ENCODE measurements at places on chromosomes 12 and 14.

GRCh38 chr12:3313675-3314663 is 177.0 kb upstream of the PRMT8 start:
- DNase-seq = peak; percentile 15

- no peak for DNase-seq
Observed at GRCh38 chr12:27981874-27982273, 9.3 kb upstream of the PTHLH start.

DNA sequence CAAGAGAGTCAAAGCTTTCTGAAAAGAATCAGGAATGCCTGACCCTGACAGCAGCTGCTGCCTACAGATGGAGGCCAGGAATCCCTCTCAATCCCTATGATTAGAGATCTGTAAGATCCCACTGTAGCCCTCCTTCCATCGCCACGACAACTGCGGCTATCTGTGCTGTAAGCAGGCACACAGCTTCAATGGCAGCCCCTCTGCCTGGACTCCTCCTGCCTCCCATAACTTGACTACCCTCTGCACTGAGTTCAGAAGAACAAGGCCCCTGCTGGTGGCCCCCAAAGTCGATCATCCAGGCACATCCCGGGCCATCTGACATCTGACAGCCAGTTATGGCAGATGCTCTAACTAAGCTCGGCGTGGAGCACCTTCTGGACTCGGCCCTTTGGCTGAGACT is 2.9 kb downstream of the CLMN start:
- DNase-seq = no peak

- DNase-seq = no peak
Observed at GRCh38 chr12:41908206-41908605, 236.5 kb downstream of the GXYLT1 start.

DNA sequence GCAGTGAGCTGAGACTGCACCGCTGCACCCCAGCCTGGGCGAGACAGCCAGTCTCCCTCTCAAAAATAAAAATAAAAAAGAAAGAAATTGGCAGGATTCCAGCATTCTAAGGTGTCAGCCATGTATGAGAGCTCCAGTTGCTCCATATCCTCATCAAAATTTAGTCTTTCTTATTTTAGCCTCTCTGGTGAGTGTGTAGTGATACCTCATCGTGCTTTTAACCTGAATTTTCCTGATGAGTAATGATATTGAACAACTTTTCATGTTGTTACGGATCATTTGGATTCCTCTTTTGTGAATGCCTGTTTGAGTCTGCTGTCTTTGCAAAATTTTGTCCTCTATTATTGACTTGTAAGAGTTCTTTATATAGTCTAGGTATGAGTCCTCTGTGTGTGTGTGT is 28.5 kb downstream of the CCDC60 start:
- DNase-seq = no peak

- DNase-seq = peak; percentile 81
Observed at GRCh38 chr14:58298477-58299400, at the start of gene ARID4A. TSS of gene ARID4A (plus strand) at chr14:58298555. CDS start at chr14:58299855, 1,300 bp downstream.

- DNase-seq = no peak
Observed at GRCh38 chr12:108346727-108347710, 7.9 kb upstream of the CMKLR1 start.

DNA sequence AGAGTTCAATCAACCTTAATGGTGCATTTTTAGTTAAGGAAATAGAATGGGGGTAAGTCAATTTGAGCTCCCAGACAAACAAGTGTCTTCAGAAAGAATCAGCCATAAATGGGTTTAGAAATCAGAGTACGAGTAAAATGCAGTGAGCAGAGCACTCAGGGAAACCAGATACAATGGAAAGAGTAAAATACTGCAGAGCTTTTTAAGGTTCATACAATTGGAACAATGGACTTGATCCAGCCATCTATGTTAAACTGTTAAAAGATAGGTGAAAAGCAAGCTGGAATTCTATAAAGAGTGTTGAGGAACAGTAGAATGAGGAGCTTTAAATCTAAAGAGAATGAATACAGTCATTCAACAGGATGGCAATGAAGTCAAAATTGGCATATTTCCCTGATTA is 23.8 kb upstream of the PCNX4 start:
- DNase-seq = no peak

DNA sequence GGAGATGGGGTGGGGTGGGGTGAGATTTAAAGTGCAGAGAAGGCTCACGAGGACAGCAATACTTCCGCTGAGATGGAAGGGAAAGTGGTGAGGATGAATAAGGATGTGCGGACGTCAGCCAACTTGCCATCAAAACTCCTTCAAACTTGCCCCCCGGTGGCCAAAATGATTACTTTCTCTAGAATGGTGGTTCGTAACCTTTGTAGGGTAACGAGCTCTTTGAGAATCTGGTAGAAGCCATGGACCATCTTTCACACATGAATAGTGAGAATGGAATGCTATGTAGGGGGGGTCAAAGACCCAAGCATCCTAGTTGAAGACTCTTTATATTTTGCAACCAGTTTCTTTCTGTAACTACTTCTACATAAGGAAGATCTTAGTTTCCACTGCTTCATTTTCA is 245.9 kb upstream of the DDHD1 start:
- no peak for DNase-seq

GRCh38 chr12:112488257-112488876 is 69.6 kb downstream of the PTPN11 start:
- no peak for DNase-seq

DNA sequence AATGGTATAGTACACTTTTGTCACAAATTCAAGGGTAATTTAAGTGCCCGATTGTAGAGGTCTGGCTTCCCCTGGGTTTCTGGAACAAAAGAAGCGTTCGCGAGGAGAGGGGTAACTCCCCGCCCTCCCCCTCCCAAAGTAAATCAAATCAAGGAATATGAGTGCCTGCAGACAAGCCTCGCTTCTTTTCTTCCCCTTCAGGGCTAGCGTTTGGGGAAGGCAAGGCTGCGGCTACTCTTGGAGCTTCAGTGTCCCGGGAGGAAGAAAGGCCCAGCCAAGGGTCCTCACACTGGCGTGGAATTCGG is 456 bp upstream of the TMPO start:
- DNase-seq = no peak

GRCh38 chr14:90297876-90298629 is 33.7 kb downstream of the NRDE2 start:
- DNase-seq = no peak

DNA sequence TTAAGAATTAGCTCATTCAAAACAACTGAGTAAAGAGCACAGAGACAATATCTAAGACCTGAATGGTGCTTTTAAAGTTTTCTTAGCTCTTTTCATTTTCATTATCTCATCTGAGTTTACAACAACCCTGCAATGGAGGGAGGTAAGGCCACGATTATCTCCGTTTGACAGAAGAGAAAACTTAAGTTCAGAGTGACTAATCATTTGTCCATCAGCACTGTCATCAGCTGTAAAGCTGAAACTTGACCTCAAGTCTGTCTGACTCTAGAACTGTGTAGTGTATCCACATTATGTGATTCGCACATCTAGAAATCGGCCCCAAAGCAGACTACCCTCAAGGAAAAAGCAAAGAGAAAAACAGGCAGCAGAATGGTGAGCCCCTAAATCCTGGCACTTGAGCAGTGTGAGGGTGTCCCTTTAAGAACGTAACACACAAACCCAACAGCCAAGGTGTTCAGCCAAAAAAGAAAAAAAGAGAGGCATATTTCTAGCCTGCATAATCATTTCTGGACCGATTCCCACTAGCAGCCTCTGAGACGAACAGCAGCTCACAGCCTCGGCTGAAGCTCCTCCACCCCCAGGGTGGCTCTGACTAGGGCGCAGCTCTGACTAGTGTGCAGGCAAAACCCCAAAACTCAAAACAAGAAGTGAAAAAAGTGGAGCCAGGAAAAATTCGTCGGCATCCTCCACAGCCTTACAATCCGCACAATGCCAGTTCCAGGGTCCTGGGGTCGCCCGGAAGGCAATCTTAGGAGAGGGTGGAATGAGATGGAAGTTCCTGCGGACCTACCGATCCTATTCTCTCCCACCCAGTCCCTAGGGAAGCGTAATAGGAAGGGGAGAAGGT is 1.6 kb downstream of the STXBP6 start:
- DNase-seq = no peak

DNA sequence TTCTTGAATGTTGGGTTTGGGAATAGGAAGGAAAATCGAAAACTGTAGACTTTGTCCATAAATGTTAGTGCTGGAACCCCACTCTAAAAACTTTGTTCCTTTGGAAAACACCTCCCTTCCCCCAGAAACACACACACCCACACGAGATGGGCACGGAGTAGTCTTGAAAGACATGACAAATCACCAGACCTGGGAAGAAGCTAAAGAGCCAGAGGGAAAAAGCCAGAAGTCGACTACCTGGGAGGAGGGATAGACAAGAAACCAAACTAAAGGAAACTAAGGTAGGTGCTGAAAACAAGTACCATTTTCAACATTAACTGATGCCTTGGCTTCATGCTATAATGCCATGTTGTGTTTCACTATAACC is 925 bp upstream of the NANOG start:
- DNase-seq = no peak

DNA sequence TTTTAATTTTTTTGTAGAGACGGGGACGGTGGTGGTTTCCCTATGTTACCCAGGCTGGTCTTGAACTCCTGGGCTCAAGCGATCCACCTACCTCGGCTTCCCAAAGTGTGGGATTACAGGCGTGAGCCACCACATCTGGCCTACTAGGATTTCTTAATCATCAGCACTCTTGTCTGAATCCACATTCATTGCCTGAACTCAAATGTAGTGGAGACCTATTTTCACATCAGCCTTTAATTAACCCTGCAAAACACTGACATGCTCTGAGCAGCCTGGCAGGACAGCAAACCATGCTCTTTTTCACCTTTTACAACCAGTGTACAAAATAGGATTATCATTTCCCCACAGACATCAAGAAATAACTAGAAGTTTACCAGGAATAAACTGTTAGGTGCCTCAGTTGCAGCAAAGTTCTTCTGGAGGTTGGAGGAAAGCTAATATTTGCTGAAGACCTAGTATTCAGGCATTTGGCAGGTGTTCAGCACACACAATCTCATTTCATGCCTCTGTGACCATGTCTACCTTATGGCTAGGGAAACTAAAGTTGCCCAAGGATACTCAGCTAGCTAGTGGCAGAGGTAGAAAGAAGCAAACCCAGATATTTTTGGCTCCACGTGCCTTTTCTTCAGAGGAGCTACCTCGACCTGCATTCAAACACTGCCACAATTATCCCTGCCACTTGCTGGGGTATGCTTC is 37.7 kb downstream of the CFL2 start:
- no peak for DNase-seq

GRCh38 chr12:118850244-118850825 is 131.0 kb upstream of the SRRM4 start:
- DNase-seq = peak; percentile 27

DNA sequence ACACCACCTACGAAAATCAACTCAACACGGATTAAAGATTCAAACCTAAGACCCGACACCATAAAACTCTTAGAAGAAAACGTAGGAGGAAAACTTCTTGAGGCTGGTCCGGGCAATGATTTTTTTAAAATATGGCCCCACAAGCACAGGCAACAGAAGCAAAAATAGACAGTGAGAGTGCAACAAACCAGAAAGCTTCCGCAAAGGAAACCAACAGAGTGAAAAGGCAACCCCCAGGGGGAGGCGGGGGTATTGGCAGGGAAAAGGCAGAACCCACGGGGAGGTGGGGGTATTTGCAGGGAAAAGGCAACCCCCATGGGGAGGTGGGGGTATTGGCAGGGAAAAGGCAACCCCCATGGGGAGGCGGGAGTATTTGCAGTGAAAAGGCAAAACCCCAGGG is 20.5 kb upstream of the FBRSL1 start:
- no peak for DNase-seq

GRCh38 chr12:75685617-75686225 is 174.3 kb upstream of the KRR1 start:
- no peak for DNase-seq

DNA sequence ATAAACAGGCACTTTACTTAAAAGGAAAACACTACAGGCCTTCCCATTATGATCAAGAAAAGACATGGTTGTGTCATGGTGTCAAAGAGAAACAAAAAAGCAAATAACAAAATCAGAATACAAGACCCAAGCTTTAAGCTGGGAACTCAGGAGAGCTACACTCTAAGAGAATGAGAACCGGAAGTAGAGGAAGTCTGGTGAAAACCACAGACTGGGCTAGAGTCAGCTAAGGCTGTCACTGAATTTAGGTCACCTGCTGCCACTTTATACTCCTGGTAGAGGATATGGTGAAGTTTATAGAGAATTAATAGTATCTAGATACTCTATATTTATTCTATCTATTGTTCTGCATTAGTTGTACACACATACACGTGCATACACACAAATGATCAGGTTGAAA is 971.7 kb downstream of the FLRT2 start:
- no peak for DNase-seq

- no peak for DNase-seq
Observed at GRCh38 chr14:30960216-30960615, 65.2 kb upstream of the AP4S1 start.

GRCh38 chr14:23539248-23540140 is 12.1 kb downstream of the ZFHX2 start:
- DNase-seq = no peak
